Erythroblast (primary cell): ENCODE measurements at places on chromosomes 13 and 19.

DNA sequence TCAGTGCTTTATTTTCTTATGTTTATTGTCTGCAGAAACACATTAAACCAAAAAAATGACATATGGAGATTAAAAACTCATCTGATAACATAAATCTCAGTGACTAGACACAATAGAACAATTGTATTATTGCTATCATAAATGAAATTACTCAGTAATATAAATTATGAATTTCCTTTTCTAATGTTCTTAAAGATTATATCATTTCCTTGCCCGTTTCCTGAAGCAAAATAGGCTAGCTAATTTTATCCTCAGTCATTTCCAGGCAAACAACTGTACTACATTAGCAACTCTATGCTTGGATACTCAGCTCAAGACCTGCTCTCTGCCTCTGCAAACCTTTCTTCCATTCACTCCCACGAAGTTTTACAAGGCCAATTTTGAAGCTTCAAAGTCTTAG is 61.2 kb downstream of the RFC3 start:
- DNase-seq: no peak

DNA sequence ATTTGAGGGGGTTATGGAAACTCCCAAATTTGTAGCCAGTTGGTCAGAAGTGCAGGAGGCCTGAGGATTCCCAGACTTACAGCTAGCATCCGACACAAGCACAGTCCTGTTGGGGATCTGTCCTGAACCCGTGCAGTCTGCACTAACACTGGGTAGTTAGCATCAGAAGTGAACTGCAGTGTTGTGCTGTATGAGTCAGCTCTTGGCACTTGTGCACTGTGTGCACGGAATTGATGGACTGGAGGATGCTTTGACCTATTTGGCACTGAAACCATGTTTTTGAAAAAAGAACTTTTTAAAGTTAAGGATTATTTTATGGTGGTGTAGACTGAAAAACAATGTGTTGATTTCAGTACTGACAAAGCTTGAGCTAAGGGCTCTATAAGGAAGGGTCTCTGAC is 279.0 kb downstream of the NHLRC3 start:
- no peak for DNase-seq

DNA sequence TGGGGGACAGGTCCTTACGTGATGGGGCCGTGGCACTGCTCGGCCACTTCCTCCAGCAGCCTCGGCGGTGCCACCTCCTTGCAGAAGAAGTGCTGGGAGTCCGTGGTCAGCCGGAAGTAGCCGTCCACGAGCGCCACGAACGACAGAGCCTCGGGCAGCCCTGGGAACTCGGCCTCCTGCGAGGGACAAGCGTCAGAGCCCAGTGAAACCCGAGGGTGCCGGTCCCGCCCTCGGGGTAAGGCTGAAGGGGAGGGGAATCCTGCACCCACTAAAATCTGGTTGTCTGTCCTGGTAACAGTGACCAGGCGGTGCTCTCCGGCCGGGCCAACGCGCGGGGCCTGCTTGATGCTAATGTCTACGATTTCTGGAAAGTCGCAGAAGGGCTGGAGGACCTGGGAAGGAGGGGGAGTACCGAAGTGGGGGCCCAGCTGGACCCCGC is 6.4 kb downstream of the JAK3 start:
- no peak for DNase-seq

GRCh38 chr13:32175307-32175706 is 139.9 kb downstream of the ZAR1L start:
- peak; percentile 97 for DNase-seq

DNA sequence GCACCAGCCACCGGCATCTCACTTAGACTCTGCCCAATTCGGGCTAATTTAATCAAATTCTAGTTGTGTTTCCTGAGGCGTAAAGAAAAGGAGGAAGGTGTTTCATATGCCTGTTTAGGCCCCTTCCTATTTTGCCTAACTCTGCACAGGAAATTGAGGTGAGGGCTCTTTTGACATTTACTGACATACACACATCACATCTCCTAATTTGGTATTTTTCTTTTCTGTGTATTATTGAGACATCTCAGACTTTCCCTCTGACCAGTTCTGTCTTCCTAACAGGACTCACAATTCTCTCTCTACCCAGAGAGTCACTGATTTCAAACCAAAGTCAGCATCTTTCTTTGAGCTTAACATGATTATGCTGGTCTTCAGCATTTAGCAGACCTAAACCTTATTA is 7.9 kb downstream of the CEACAM3 start:
- no peak for DNase-seq

- no peak for DNase-seq
These were observed 10.2 kb upstream of the SUPT20H start for GRCh38 chr13:37069597-37070103.

DNA sequence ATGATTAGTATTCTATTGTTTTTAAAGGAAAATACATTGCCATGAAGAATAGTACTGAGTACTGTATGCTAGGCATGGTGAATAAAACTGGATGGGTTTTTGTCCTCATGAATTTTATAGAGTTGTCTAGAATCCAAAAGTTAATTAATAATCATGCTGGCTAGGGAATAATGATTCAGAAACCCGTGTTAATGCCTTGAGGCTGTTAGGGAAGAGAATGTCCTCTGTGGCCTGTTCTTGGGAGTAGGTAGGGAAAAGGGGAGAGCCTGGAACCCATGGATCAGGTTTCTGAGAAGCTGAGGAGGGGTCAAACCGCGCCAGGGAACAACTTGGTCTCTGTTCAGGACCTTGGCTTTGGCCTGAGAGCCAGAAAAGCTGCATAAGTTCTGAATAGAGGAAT is 1376.3 kb upstream of the SLC10A2 start:
- DNase-seq: no peak

GRCh38 chr19:21569494-21569865 is 64.1 kb downstream of the ZNF429 start:
- DNase-seq: no peak

DNA sequence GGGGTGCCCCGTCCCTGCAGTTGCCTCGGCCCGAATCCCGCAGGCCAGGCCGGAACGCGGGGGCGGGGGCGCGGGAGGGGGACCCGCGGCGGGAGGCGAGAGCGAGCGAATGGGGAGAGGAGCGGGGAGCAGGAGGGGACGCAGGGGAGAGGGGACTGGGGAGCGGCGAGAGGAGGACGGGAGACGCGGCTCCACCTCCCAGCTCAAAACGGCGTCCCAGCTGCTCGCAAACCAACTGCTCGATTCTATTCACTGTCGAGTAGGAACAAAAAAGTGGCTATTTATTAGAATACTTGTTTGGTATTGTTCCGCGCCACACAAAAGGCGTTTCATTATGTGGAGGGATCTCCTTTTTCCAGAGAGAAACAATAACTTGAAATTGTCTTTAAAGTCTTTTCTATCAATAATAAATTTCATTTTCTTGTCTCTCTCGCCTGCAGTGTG is 10.6 kb upstream of the SOX1 start:
- DNase-seq: no peak

- peak; percentile 80 for DNase-seq
These were observed 17.9 kb upstream of the TINCR start for GRCh38 chr19:5585461-5586299.

GRCh38 chr19:28465371-28466086 is 747.4 kb downstream of the UQCRFS1 start:
- DNase-seq: no peak

DNA sequence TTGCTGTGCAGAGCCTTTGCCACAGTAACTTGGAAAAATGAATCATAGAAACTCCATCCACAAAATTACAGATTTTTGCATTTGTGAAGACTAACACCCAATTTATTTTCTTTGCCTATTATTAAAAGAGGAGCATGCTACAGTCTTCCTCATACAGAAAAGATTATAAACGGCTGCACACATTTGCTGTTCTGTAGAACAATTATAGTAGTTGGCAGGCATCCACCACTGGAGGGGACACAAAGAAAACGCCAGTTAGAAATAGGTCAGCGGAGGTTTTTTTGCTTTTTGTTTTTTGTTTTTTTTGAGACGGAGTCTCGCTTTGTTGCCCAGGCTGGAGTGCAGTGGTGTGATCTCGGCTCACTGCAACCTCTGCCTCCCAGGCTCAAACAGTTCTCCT is 51.6 kb downstream of the SACS start:
- DNase-seq: no peak

GRCh38 chr19:2287585-2288337 is 5.8 kb upstream of the PEAK3 start:
- DNase-seq: no peak

- DNase-seq: peak; percentile 18
These were observed 970.5 kb downstream of the UQCRFS1 start for GRCh38 chr19:28242317-28242927.

- no peak for DNase-seq
These were observed 9.8 kb downstream of the TSHZ3 start for GRCh38 chr19:31339411-31339810.

DNA sequence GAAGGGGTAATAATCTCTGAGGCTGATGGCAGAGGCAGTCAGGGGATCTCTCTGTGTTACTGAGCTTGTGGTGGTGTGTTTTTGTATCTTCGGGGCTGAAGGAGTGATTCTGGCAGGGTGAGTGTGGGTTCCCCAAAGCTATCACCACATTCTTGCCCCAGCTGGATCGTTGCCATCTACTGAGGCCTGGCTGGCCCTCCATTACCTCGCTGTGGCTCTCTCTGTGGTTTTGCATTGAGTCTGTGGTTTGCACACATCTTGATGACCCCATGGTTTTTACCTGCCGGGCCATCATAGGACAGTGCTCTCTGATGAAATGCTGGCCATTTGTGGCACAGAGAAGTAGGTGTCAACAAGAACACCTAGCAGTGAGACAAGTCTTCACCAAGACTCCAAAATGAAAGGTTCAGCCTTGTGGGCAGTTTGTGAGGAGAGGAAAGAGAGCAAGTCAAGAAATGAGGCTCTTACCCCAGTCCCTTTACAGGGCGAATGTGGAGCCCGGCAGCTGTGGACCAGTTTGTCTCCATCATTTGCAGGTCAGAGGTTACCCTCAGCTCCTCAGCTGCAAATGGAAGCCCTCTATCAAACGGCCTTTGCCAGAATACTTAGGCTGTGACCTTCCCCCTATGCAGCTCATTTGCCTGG is 69.0 kb upstream of the NPAS1 start:
- DNase-seq: no peak

DNA sequence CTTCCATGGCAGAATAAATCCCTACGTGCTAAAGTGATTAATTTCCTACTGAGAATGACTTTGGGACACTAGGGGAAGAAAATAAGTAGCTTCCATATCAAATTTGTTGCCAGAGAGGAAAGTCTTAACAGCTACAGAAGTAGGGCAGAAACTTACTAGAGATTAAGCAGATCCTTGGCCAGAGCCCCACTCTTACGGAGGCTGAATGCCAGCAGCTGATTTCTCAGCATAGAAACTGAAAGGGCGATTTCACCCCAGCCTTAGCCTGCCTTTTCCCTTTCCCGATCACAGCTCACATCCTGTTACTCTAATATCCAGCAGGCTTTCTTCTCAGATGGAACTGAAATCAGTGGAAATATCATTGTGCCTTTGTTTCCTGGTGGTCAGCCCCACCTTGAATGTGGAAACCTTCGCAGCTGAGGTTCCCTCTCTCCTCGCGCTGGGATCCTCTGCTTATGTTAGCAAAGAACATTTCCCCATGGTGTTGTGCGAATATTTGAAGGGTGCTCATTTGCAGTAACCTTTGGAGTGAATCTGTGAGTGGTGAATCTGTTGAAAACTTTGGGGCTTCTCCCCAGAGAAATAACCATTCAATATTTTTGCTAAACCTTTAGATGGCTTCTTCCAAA is 8.4 kb downstream of the FAM124A start:
- no peak for DNase-seq

- no peak for DNase-seq
These were observed 10.5 kb downstream of the ZNF112 start for GRCh38 chr19:44345959-44346358.

DNA sequence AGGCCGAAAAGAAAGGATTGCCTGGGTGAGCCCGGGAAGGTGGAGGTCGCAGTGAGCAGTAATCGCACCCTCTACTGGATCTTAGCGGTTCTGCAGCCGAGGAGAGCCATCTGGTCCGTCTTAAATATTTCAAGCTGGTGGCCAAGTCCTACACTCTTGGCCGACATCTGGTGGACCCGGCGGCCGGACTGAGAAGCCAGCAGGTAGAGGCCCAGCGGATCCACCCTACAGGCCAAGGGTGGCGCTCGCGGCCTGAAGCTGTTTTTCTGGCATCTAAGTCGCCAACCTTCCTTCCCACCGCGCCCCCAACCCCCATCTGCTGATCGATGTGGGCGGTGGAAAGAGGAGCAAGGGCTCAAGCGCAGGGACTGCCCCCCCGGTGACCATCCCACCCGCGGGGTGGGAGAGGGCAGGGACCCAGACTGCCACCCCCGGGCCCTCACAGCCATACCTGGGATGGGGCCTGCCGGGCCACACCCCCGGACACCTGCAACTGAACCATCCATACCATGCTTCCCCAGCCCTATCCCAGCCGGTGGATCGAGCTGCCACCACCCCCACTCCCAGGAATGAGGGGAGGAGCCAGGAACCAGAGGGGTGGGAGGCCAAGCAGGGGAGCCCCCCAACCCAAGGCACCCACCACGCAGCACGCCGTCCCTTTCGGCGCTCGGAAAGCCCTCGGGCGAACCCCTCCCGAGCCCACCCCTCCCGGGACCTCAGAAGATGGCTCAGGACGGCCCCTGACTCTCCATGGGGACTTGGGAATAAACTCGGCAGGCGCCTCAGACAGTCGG is 46.3 kb upstream of the ZNF730 start:
- DNase-seq: peak; percentile 39

GRCh38 chr13:112693831-112694497 is 4.1 kb downstream of the ATP11A start:
- DNase-seq: peak; percentile 51

DNA sequence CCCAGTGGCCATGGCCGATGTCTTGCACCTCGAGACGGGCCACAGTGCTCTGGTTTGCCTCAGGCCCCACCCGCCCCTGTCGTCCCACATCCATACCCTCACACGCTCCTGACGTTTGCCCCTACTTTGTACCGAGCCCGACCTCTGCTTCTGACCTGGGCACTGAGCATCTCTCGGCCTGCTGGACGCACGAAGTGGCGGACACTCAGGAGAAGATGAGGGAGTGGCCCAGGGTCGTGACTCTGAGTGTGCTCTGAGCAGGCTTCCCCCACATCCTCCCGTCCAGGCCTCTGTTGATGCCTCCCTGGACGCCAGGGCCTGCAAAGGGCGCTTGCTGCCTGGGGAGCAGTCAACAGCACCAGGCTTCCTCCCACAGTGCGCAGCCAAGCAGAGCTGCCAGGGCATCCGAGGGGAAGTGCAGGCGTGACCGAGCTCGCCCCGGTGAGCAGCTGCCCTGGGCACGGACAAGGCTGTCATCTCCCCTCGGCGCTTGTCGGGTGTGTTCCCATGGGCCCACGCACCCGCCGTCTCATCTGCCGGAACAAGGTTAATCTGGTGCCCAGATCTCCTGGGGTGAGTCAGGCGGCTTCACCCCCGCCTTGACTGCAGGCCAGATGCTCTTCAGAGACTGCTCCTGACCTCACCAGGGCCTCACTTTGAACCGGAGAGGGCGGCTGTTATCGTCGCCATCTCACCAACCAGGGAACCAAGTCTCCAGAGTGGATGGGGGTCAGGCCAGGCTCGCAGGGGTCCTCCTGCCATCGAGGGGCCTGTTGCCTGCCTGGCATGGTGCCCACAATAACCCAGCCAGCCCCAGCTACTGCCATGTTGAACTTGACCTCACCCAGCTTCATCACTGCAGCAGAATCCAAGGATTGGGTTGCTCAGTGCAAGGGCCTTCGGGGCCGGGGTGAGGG is 27.2 kb downstream of the COMP start:
- peak; percentile 77 for DNase-seq

GRCh38 chr19:17306285-17306714 is 628 bp downstream of the MRPL34 start:
- no peak for DNase-seq

GRCh38 chr19:30144242-30144758 is 202.3 kb downstream of the URI1 start:
- DNase-seq: no peak
